SHP77 (cell line): ENCODE measurements at places on chromosomes 6 and 20.
A peak's percentile ranks its signal among the peaks of the same experiment; 100 is the strongest.

DNA sequence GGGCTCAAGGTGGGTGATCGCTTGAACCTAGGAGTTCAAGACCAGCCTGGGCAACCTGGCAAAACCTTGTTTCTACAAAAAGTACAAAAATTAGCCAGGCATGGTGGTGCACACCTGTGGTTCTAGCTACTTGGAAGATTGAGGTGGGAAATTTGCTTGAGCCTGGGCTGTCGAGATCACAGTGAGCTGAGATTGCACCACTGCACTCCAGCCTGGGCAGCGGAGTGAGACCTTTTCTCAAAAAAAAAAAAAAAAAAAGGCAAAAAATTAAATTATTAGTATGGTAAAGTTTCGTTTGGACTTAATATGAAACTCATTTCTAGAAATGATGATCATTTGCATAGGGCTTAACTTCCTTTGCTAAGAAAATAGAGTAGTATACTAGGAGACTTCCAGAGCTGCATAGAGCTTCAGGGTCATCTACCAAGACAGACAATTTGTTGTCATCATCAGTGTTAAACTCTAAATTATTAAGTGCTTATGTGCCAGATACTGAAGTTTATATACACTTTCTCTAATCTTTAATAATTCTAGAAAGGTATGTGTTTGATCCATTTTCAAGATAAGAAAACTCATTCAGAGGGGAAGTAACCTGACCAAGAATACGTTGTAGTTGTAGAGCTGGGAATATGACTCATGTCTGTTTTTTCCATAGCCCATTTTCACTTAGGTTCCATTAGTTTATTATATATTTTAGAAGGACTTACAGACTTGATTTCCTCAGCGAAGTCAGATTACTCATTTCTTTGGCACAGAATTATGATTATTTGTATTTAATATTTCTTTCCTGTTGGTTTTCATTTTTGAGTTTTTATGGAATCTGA is 84.5 kb downstream of the SLC16A10 start:
- DNase-seq = no peak

- DNase-seq = no peak
Measured at GRCh38 chr20:47487175-47487917, 14.3 kb upstream of the NCOA3 start.

- DNase-seq = no peak
Measured at GRCh38 chr6:44260451-44261297, 3.3 kb upstream of the SLC35B2 start.

DNA sequence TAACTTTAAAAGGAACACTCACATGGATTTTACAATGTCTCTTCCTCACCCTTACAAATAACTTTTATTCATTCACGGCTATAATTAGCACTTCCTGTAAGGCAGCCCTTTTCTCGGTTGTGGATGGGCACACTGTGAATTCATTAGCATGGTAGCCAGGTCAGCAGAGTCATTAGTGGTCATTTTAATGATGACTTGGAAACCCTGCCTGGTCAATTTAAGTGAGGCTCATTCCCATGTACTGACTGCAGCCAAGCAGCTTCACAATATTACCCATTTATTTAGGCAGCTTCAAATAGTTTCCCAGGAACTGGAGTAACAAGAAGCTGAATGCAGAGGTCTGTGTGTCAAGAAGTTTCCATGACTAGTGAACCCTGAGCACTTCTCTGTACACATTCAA is 248.8 kb downstream of the KHDC1L start:
- DNase-seq = no peak

- no peak for DNase-seq
Measured at GRCh38 chr6:52849137-52849536, 8.5 kb upstream of the GSTA5 start.

DNA sequence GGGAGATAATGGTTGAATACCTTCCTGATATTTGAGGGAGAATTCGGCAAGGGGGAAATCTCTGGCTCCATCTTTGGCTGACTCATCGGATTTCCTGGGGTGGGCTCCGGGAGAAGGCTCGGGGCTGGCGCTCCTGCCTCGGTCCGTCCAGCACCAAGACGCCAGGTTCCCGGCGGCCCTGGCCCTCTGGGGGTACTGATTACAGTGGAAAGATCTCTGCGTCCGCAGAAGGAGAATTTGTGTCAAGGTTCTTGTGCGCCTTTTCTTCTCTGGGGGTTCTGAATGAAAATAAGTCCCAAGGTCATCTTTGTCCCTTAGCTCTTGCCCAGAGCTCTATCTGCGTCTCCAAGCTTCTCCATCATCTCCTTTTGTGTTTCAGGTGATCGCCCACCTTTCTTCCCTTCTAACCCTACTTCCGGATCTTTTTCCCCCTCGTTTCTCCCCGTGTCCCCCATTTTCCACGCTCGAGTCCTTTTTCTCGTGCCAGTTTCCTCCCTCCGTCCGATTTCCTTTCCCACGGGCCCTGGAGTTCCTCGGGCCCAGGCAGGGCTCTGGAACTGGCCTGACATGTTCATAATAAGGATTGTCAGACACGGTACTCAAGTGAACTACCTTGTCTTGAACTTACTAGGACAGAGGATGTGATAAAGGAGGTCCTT is 11.6 kb downstream of the NRN1 start:
- no peak for DNase-seq

- peak; percentile 99 for DNase-seq
Measured at GRCh38 chr6:165987483-165988301, 180.0 kb downstream of the TBXT start.

DNA sequence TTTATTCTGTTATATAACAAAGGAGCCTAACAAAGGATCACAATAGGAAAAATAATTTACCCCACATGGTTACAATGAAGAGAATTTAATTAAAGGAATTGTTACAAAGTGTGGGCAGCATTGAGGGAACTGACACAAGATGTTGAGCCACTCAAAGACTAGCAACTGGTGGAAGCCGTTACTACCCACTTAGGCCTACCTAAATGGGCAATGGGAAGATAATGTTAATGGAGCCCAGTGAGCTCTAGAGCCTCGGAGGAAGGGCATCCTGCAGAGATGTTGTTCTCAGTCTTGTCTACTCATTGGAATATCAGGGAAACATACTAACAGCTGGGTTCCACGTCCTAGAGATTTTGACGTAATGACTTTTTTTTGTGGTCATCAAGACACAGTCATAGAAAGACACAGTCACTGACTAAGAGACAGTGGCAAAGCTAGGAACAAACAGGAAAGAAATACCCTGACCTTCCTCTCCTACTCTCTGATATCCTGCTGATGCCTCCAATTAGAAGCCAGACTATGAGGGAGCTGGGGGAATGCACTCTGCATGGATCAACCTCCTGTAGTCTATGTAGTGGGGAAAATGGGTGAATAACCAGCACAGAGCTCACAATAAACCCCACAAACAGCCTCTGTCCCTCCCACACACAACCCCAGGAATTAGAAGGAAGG is 523.8 kb upstream of the FLRT3 start:
- no peak for DNase-seq

- DNase-seq = peak; percentile 71
Measured at GRCh38 chr6:27553123-27553904, 80.4 kb upstream of the ZNF184 start.

DNA sequence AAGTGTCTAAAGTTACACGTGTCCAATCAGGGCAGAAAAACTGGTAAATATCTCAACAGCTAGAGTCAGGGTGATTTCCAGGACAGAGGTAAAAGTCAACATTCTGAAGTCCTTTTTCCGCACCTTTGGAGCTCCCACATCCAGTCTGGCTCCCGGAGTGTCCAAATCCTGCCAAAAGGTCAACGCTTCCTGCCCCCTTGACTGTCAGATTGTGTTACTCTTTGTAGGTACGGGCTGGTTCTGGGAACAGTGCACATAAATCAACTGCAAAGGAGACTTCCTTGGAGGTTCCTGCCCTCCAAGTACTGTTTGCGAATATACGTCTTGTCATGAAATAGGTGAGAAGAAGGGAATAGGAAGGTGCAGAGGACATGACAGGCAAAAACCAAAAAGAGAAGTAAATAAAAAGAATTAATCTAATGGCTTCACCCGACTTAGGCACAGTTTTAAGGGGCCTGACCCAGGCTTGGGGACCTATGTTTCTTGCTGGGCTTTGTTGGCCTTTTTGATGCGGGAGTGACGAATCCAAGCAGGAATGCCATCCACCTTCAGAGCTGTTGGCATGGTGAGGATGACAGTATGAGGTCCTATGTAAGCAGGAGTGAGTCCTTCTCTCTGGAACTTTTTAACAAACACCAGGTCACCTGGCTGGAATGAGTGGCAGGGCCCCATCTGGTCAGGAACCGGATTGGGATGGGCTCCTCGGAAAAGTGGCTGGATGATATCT is 155.4 kb downstream of the TRIM27 start:
- DNase-seq = no peak

GRCh38 chr6:135586388-135586787 is 88.8 kb upstream of the AHI1 start:
- DNase-seq = no peak

DNA sequence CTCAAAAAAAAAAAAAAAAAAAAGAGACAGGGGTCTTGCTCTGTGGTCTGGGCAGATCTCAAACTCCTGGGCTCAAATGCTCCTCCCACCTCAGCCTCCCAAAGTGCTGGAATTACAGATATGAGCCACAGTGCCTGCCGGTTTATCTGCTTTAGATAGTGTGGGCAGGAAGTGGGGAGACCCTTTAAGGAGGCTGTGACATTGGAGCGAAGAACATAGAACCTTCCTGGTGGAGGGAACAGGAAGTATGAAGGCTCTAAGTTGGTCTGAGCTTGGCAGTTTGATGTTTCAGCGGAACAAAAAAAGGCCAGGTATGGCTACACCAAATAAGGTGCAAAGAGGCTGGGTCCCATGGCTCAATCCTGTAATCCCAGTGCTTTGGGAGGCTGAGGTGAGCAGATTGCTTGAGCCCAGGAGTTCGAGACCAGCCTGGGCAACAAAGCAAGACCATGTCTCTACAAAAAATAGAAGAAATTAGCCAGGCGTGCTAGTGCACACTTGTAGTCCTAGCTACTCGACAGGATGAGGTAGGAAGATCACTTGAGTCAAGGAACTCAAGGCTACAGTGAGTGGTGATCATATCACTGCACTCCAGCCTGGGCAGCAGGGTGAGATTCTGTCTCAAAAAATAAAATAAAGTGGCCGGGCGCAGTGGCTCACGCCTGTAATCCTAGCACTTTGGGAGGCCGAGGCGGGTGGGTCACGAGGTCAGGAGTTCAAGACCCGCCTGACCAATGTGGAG is 8.7 kb upstream of the ZMYND8 start:
- no peak for DNase-seq
